ENCODE measurements at places on chromosomes 5 and 9. TPM values are rescaled to one million over a fixed set of nuclear protein-coding genes. Genes with fewer than 3 reads are reported as not detected.

- no peak for DNase-seq
Measured at GRCh38 chr5:139058121-139058520, 140.0 kb downstream of the SIL1 start.

GRCh38 chr9:5459289-5459829 lies 9.0 kb downstream of the CD274 start:
- DNase-seq: no peak

Gene PIP5K1B
- 6.6 TPM for polyA plus RNA-seq

DNA sequence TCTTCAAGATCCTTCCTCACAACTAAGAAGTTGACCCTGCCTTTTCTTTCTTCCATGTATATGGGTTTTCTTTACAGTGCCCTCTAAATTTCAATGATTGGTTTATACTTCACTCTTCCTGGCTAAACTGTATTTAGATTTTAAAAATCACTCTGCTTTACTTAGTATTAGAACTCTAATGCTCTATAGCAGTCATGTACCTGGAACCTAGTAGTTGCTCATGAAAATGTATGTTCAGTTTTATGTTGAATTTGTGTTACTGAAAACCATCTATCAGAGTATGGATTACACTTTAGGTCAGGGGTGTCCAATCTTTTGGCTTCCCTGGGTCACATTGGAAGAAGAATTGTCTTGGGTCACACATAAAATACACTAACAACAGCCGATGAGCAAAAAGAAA lies 1024.3 kb downstream of the NR2F1-AS1 start:
- no peak for DNase-seq

- no peak for DNase-seq
Measured at GRCh38 chr9:14272927-14273528, 40.9 kb downstream of the NFIB start.

DNA sequence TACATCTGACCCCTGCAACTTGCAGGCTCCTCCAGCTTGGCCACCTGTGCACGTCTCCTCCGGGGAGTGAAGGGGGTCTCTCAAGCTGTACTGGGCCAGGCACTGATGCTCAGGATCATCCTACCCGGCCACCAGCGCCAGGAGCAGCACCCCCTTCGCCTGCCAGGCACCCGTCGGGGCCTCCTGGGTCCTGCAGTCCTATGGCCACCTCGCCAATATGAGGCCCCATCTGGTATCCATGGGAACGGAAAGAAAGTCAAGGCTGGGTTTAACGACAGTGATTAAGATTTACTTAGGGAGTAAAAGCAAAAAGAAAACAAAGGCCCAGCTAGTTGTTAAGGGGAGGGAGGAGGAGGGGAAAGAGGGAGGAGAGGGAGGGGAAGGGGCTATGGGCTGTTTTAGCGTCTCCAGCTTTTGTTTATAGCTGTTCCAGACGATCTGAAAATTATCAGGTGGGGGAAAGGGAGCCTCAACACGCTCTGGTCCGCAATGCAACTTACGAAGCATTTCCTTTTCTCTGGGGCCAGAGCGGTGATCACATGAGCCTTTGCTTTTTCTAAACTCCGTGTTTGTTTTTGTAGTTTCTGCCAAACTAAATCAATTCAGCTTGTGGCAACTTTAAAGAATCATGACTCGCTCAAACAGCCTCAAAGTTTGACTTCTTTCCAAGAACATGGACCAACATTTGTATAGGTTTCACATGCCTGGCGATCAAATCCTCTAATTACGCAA lies 132.4 kb downstream of the ROR2 start:
- DNase-seq: peak; percentile 73

- DNase-seq: no peak
Measured at GRCh38 chr9:76542360-76542759, 83.4 kb downstream of the GCNT1 start.

DNA sequence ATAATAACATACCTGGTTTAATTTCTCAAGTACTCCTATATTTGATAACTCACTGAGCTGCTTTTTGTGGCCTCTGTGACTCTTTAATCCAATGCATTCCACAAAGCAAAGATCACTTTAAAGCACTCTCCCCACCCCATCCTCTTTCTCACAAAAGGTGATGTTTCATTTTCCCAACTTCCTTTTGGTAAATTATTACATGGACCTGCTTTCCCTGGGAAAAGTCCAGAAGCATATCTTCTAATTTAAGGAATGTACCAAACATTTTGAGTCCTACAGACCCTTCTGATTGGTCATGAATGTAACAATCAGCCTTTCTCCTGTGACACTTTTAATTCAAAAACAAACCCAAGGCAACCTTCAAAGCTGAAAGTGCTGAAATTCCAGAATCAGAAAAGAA lies 71.1 kb downstream of the MLLT3 start:
- DNase-seq: no peak

- no peak for DNase-seq
Measured at GRCh38 chr5:170848033-170848432, 13.8 kb upstream of the RANBP17 start.

Gene SLC6A7
- 0.06 TPM for polyA plus RNA-seq

GRCh38 chr5:68070591-68071281 lies 144.8 kb upstream of the PIK3R1 start:
- no peak for DNase-seq

DNA sequence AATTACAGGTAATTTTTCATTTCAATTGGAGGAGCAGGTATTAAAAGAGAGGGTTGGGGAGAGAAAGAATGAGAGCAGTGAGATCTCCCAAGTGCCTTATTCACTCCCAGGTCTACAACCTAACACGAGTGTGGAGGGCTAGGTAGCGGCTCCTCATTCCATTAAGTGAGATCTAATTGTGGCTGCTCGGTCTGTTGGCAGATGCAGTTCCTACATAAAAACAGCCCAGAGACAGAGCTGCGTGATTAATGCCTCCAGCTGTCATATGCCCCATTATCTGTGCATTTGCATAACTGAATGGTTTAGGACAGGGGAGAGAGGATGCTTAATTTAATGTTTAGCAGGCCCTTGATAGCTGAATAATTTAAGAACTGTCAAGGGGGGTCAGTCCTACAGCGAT lies 100.5 kb downstream of the PSAT1 start:
- DNase-seq: no peak

Gene FAM151B
- polyA plus RNA-seq: 2.2 TPM

Gene PCDHA1
- polyA plus RNA-seq: 0.12 TPM

DNA sequence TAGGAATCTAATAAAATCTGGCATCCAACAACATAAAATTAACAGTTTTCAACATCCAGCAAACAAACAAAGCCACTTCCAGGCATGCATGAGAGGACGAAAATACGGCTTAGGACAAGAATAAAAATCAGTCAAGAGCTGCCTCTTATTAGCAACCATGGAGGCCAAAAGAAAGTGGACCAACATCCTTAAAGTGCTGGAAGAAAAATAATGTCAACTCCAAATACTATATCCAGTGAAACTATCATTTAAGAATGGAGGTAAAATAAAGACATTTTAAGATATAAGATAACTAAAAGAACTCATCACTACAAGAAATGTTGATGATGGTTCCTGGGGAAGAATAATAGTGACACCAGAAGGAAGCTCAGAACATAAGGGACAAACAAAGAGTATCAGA lies 224.0 kb upstream of the IRX4 start:
- DNase-seq: no peak

GRCh38 chr5:113133211-113133975 lies 156.8 kb downstream of the DCP2 start:
- no peak for DNase-seq

Gene FCN1
- 3.5 TPM for polyA plus RNA-seq

- no peak for DNase-seq
Measured at GRCh38 chr5:16550316-16550952, 66.4 kb downstream of the RETREG1 start.

DNA sequence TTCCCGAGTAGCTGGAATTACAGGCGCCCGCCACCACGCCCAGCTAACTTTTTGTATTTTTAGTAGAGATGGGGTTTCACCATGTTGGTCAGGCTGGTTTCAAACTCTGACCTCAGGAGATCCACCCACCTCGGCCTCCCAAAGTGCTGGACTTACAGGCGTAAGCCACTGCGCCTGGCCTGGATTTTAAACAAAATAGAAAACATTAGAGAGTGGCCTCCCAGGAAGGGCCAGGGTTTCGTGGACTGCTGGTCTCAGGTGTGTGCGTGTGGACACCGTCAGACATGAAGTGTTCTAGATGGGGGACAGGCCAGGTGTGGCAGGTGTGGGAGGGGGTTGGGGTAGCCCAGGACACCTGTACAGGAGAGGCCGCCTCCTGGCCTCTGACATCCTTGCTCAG lies 7.0 kb upstream of the GBGT1 start:
- no peak for DNase-seq

Gene MSMP
- polyA plus RNA-seq: not detected

DNA sequence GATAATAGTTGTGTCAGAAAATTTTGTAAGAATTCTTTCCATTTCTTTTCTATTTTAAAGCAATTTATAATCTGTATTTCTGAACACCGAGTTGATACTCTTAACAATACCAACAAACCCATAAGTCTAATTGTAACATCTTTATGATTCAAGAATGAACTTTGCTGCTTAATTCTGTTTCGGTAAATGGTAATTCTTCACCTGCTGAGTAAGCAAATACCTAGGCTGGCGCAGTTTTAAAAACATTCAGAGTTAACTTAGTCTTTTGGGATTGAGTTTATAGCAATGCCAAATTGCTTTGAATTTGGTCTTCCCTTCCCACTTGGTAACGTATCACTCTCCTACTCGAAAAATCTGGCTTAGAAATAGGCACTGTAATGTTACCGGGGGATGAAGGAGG lies 223.0 kb downstream of the MARCHF11 start:
- no peak for DNase-seq

GRCh38 chr9:84137968-84138367 lies 157.4 kb downstream of the RMI1 start:
- DNase-seq: no peak

- no peak for DNase-seq
Measured at GRCh38 chr9:84697509-84698114, 28.1 kb downstream of the NTRK2 start.

Gene DOCK8
- polyA plus RNA-seq: 11.9 TPM

Gene FGD3
- polyA plus RNA-seq: 6.9 TPM

Gene ZNF366
- polyA plus RNA-seq: 4.6 TPM

Gene IL5
- 0.51 TPM for polyA plus RNA-seq

Gene NMUR2
- 0.09 TPM for polyA plus RNA-seq

Gene FBXO4
- 14.1 TPM for polyA plus RNA-seq

DNA sequence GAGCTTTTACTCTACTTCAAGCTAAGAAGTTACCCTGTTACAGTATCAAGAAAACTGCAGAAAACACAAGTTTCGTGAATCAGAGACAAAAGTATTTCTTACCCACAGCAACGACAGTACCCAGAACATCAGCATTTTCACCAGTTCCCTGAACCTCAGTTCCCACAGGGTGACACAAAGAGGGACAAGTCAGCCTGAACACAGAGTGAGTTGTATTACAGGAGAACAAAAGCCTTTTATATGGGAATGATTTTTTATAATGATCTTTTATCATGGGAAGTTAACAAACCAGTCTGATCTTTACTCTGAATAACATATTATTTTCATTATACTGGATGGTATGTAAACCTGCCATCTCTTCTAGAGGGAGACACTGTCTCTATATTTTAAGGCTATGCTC lies 139.0 kb upstream of the ITGA1 start:
- no peak for DNase-seq

Gene MCCC2
- polyA plus RNA-seq: 71.2 TPM

All from left renal cortex interstitium (tissue), 4 donors.